Right cardiac atrium (tissue), 5 donors: ENCODE measurements at places on chromosomes 1 and 21. TPM values are rescaled to one million over a fixed set of nuclear protein-coding genes. Genes with fewer than 3 reads are reported as not detected.

Gene LCE2B
- polyA plus RNA-seq: not detected

Gene GPR137B
- polyA plus RNA-seq: 21.9 TPM

Gene ETV3L
- not detected for polyA plus RNA-seq

Gene LAPTM5
- 14.4 TPM for polyA plus RNA-seq

Gene SLC16A4
- polyA plus RNA-seq: 3.0 TPM

Gene PGLYRP4
- not detected for polyA plus RNA-seq

Gene ATP1B1
- polyA plus RNA-seq: 189 TPM

Gene RNASEL
- polyA plus RNA-seq: 2.5 TPM

Gene NTRK1
- 1.1 TPM for polyA plus RNA-seq

Gene CA6
- polyA plus RNA-seq: not detected

Gene TCHH
- polyA plus RNA-seq: 0.09 TPM

Gene VWA5B1
- polyA plus RNA-seq: 0.18 TPM

Gene PLXNA2
- polyA plus RNA-seq: 7.3 TPM

Gene RXFP4
- not detected for polyA plus RNA-seq

Gene LCE1E
- polyA plus RNA-seq: not detected

Gene OR2L3
- not detected for polyA plus RNA-seq

Gene TINAGL1
- polyA plus RNA-seq: 186 TPM

Gene NMNAT2
- 14.1 TPM for polyA plus RNA-seq

Gene IL12RB2
- 0.05 TPM for polyA plus RNA-seq

Gene SAMD13
- polyA plus RNA-seq: 1.2 TPM

Gene TSPAN1
- 1.3 TPM for polyA plus RNA-seq

Gene TMEM269
- polyA plus RNA-seq: not detected

Gene GOLT1A
- not detected for polyA plus RNA-seq

Gene SMIM11
- polyA plus RNA-seq: 9.9 TPM

Gene CFHR4
- not detected for polyA plus RNA-seq

Gene RBBP5
- polyA plus RNA-seq: 5.4 TPM

Gene SAMSN1
- 1.9 TPM for polyA plus RNA-seq

Gene TIAM1
- 3.9 TPM for polyA plus RNA-seq

Gene DNAJC28
- polyA plus RNA-seq: 6.2 TPM

Gene TCEA3
- 48.7 TPM for polyA plus RNA-seq

Gene TATDN3
- polyA plus RNA-seq: 23.3 TPM

Gene RAVER2
- 15.9 TPM for polyA plus RNA-seq

Gene LEFTY2
- 0.59 TPM for polyA plus RNA-seq

Gene NIT1
- 29.7 TPM for polyA plus RNA-seq

Gene FAM3B
- 0.29 TPM for polyA plus RNA-seq

Gene SPOCD1
- 0.09 TPM for polyA plus RNA-seq

Gene NEXN
- polyA plus RNA-seq: 418 TPM

Gene SLC9C2
- 0.09 TPM for polyA plus RNA-seq

Gene CRABP2
- polyA plus RNA-seq: 1.3 TPM

Gene VCAM1
- polyA plus RNA-seq: 6.8 TPM

Gene PLPP3
- 47.7 TPM for polyA plus RNA-seq

Gene LRRC7
- 3.4 TPM for polyA plus RNA-seq

Gene SLC16A1
- 35.4 TPM for polyA plus RNA-seq

Gene ZBED6
- 1.8 TPM for polyA plus RNA-seq

Gene FAM78B
- polyA plus RNA-seq: 2.7 TPM

Gene CCDC181
- 1.9 TPM for polyA plus RNA-seq

Gene TCHHL1
- not detected for polyA plus RNA-seq

Gene TAS1R1
- polyA plus RNA-seq: not detected

Gene CSMD2
- polyA plus RNA-seq: 0.38 TPM

Gene SLC44A3
- polyA plus RNA-seq: 2.2 TPM

Gene LCE3C
- not detected for polyA plus RNA-seq
